Cardiac muscle cell (in vitro differentiated cells and primary cell): ENCODE measurements at places on chromosomes 5 and 9. TPM values are rescaled to one million over a fixed set of nuclear protein-coding genes. Genes with fewer than 3 reads are reported as not detected.

PITX1 gene
- 0.07 TPM in 1 of 2 replicates, not detected in the other for total RNA-seq

PRLR gene
- total RNA-seq = 0.06 and 0.46 TPM in 2 replicates

CDH9 gene
- total RNA-seq = not detected in 2 replicates

F12 gene
- 3.4 and 4.6 TPM in 2 replicates for total RNA-seq

BTNL9 gene
- not detected in 2 replicates for total RNA-seq
